ENCODE measurements at places on chromosomes 16 and 17.

- DNase-seq: no peak
Measured at GRCh38 chr16:68242926-68243858, 2.0 kb upstream of the PLA2G15 start.

GRCh38 chr17:57784226-57784895 lies 39.3 kb upstream of the CCDC182 start:
- no peak for DNase-seq

DNA sequence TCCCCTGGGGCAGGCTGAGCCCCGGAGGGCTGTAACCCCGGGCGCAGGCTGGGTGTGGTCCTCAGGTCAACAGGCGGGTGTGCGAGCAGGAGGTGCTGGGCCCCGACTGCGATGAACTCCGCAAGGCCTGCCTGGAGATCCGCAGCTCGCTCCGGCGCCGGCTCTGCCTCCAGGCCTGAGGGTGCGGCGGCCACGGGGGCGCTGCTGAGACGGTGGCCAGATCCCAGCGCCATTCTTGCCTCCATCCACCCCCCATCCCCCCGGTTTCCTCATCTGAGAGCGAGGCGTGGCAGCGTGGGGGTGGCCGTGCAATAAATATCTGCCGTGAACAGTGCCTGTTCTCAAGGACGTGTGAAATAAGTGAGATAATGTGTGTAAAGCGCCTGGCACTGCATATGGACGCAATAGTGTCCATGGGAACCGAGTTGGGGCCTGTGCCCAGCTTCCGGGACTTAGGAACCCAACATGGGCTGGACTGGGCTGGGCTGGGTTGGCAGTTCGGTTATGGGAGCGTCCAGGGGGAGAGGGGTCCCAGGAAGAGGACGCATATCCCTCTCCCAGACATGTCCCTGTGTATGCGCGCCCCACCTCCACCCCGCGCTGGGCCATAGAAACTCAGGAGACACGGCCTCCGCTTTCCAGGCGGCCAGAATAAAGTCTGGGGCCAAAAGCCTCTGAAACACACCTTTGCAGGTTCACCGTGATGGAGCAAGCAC lies 15.0 kb downstream of the ZNF213 start:
- no peak for DNase-seq

DNA sequence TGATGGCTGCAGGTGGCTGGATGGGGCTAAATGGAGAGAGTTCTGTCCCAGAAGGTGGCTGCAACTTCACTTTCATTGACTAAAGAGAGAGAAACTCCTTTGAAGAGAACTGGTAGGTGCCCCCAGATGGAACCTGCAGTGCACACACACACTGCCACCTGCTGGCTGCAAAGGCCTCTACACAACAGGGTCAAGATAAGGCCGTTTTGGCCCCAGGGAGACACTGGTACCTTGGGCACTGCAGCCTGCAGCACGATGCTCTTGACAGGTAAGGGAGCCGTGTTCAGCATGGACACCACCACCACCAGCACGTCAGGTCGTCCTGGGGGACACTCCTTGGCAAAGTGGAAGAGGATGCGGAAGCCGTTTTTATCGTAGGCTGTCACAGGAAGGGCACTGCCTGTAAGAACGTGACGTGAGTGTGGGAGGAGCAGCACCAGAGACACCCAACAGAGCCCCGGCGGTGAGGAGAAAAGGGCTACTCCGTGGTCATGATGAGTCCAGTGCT lies 22.7 kb downstream of the GGA3 start:
- DNase-seq: no peak

DNA sequence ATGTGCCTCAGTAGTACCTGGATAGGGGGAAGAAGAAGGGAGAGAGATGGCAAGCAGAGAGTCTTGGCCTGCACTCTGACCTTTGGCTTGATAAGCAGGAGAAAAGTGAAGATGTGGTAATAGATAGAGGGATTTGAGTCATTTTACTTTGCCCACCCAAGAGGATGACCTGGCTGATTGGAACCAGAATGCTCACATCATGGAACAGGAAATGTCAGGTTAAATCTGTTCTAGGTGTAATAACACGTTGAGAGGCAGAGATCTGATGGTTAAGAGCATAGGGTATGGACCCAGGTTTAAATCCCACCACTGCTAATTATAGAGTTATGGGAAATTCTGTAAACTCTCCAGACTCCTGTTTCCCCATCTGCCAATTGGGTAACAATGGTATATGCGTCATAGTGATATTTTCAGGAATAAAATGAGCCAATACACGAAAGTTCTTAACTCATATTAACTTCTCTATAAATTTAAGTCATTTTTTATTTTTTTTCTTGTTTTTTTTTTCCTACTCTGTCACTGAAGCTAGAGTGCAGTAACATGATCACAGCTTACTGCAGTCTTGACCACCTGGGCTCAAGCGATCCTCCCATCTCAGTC lies 8.1 kb upstream of the CCL18 start:
- no peak for DNase-seq

DNA sequence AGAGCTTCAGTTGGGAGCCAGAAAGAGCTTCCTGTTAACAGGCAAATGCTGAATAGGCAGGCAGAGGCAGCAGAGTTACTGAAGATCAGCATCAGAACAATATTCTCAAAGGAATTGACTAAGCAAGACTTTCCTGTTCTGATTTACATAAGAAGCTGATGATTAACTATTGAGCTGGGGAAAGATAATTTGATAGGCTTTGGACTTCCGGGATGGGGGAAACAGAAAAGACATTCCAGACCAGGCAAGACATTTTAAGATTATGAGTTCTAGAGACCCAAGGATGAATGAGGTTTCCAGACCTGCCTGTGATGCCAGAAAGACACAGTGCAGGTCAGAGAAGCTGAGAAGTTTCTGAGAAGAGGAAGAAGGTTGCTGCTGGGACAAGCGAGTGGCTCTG lies at the start of gene CES5A:
Gene CES5A, minus strand, starts transcription at position 101 of the 400 bp plus-strand sequence. CDS start 152 bp downstream, outside the sequence.
- no peak for DNase-seq

DNA sequence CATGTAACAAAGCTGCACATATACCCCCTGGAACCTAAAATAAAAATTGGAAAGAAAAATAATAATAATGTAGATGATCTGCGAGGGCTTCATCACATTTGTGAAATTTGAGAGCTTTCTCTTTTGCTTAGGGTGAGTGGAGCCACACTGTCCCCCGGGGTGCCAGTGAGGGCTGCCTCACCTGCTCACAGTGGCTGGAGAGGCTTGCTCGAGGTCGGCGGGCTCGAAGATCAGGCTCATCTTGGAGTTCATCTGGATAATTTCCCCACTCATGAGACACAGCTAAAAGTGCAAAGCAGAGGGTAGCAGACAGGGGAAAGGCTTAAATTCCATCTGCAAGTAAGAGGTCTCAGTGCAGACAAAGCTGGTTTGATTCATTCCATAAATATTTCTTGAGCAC lies 123.8 kb downstream of the DNAH3 start:
- DNase-seq: no peak

DNA sequence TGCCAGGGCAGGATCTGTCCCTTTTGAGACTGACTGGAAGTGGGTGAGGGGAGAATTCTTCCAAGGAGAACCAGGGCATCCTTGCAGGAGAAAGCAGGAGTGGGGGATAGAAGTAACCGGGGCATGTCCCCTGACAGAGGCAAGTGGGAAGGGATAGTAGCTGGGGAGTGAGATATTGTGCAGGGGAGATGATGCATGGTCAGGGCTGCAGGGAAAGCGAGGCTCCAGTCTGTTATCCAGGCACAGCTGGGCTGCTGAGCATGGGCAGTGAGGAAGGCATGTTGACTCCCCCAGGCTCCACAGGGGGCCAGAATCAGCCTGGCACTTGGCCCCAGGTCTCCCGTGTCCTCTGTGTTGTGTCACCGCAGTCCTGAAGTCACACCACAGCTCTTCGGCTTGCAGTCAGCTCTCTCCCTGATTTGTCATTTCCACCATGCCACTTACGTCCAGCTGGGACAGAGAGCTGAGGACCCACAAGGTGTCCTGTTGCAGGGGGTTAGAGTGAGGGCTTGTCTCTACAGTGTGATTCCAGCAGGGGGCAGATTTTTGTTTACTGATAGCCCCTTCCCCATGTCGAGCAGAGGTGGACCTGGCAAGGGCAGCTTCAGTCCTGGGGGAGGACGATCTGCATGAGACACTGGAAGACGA lies 40.9 kb downstream of the B9D1 start:
- no peak for DNase-seq

DNA sequence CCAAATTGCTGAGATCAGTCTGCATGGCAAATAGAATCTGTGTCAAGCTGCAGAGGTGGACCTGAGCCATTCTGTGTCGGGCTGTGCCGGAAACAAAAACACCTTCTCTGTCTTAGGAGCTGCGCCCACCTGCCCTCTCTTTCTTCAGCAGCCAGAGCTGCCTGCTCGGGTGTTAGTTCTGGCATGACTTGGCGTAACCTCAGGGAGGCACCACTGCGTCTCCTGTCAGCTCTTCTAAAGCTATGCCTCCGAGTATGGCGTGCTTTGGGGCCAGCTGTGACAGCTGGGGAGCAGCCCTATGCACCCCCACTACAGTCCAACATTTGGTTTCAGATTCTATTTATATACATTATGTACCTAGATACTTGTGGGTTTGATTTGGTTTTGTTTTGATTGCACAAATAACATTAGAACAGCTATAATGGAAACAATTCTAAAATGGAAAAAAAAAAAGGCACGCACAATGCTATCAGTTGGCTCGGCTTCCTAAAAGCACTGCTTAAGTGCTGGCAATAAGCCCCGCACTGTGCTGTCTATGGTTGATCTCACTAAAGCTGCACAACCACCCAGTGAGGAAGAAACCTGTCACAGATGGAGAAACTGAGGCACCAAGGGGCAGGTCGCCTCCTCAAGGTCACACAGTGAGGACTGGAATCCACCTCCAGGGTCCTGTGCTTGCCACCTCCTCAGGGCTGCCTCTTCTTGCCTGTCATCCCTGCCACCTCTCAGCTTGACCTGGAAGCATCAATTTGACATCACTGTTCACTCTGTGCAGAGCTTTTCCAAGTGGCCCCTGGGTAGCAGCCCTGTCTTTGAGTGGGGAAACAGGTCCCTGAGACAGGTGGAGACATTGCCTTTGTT lies 18.7 kb upstream of the ADGRG1 start:
- no peak for DNase-seq

DNA sequence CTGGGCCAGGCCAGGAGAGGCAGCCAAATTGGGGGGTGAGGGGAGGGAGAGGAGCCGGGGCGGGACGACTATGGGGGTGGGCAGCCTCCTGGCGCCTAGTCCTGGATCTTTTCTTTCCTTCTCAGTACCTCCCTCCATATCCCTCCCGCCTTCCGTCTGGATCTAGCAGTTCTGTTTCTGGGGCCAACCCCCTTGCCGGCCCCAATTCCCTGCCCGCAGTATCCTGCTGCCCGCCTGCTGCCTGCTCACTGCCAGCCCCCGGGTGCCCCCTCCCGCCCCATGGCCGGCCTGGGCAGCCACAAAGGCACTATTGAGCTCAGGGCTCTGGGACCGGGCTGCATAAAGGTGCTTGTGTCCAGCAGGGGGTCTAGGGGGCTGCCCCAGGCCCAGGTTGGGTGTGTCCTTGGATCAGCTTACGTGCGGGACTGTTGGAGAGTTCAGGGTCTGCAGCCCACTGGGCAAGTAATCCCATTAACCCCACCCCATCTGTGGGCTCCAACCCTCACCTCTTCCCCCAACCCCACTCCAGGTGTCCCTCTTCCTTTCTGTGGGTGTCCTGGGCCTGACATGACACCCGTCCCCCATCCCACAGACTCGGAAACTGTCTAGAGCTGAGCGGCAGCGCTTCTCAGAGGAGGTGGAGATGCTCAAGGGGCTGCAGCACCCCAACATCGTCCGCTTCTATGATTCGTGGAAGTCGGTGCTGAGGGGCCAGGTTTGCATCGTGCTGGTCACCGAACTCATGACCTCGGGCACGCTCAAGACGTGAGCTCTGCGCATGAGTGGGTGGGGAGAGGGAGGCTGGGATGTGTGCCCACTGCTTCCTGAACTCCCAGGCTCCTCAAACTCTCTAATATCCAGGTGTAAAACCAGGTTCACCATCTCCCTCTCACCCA lies 2.0 kb downstream of the WNK4 start:
- DNase-seq: no peak

GRCh38 chr17:73210002-73210678 lies 17.3 kb downstream of the COG1 start:
- no peak for DNase-seq

- DNase-seq: no peak
Measured at GRCh38 chr16:69483611-69484010, 59.2 kb downstream of the CYB5B start.

- no peak for DNase-seq
Measured at GRCh38 chr16:4225075-4225474, 16.8 kb downstream of the SRL start.

- DNase-seq: no peak
Measured at GRCh38 chr17:46763416-46763815, 55.1 kb downstream of the WNT3 start.

DNA sequence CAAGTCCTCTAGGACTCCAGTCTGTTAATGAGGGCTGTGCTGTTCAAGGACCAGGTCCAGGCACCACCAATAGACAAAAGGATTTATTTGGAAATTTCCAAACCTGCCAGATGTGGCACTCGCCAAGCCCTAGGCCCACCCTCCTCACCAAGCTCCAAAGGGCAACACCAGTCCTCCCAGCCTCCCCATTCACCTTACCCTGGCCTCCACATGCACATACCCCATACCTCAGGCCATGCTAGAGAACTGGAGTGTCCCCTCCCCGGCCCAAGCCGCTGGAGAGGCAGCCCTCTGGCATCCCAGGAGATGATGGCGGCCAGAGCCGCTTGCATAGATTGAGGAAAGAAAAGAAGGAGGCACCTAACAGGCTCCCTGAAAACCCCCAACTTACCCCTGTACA lies 4.6 kb upstream of the FTSJ3 start:
- DNase-seq: no peak

DNA sequence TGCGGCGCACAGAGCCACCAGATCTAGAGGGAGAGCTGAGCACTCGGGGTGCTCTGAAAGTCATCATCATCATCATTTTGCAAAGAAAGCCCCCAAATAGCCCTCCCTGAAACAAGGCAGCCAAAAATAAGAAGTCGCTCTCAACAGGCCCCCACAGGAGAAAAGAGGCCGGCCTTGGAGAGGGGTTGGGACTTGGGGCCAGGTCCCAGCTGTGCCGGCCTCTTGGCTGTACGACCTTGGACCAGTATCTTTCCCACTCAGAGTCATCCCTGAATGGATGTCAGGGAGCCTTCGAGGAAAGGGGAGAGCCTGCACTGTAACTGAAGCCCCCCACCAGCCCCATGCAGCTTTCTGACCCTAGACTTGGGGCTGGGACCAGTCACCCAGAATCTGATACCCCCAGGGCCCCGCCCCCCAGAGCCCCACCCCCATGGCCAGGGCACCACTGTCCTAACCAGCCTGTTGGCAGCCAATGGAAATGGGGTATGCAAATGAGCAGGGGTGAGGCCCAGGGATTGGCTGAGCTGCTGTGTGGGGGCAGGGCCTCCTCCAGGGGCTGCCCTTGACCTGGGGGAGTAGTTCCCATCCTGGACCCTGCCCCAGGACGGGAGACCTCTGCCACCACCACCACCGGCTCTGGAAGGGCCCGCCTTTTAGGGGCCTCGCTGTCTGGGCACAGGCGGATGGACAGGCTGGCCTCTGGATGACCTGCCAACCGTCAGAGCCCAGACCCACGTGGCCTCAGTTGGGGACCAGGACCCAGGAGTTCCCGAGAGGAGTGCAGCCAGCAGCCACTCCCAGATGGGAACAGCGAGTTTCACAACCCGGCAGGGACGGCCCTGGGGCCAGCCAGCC lies 15.4 kb downstream of the ZFPM1 start:
- no peak for DNase-seq
